A172 (cell line): ENCODE measurements at places on chromosomes 12 and 14. TPM values are rescaled to one million over a fixed set of nuclear protein-coding genes. Genes with fewer than 3 reads are reported as not detected.

GRCh38 chr12:5140190-5140589 lies 96.5 kb downstream of the KCNA5 start:
- no peak for DNase-seq

DNA sequence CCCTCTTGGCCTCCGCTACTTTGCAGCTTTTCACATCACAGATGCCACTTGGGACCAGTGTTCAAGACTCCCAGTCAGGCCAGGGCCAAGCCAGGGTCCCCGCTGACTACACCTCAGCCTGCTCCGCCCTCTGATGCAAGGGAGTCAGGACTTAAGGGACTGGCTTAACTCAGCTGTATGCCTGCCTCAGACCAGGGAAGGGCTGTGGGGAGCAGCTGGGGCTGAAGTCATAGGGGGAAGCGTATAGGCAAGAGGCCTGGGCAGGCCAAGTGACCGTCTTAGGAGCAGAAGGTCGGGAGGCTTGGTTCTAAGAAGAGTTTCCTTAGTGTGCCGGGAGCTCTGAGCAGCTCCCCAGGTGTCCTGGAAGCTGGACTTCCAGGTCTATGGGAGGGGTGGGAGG lies 21.9 kb downstream of the KDM2B start:
- no peak for DNase-seq

DNA sequence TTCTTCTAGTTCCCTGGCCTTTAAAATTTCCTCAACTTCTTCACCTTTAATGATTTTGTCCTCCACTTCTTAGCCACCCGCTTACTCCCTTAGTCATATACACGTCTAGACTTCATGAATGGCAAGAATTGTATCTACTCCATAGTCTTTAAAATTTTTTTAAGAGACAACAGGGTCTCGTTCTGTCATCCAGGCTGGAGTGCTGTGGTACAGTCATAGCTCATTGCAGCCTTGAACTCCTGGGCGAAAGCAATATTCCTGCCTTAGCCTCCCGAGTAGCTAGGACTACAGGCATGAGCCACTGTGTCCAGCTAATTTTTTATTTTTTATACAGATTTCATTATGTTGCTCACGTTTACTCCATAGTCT lies 47.9 kb downstream of the BBS10 start:
- DNase-seq, result no peak

DNA sequence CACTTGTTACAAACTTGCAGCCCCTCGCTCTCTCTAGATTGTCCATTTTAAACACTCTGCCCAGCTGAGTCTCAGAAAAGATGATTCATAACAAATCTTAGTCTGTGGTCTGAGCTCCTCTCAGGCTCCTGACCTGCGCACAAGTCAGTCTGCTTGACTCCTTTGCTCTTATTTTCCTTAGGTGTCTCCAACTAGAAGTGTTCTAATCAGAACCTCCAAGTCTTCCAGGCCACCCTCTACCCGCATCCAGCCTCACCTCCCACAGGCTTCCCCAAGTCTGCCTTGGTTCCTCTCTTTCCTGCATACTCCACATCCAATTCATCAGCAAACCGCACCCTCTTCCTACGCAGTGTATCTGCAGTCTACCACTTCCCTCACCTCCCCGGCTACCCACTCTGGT lies 42.4 kb upstream of the BDKRB2 start:
- DNase-seq, result no peak

DNA sequence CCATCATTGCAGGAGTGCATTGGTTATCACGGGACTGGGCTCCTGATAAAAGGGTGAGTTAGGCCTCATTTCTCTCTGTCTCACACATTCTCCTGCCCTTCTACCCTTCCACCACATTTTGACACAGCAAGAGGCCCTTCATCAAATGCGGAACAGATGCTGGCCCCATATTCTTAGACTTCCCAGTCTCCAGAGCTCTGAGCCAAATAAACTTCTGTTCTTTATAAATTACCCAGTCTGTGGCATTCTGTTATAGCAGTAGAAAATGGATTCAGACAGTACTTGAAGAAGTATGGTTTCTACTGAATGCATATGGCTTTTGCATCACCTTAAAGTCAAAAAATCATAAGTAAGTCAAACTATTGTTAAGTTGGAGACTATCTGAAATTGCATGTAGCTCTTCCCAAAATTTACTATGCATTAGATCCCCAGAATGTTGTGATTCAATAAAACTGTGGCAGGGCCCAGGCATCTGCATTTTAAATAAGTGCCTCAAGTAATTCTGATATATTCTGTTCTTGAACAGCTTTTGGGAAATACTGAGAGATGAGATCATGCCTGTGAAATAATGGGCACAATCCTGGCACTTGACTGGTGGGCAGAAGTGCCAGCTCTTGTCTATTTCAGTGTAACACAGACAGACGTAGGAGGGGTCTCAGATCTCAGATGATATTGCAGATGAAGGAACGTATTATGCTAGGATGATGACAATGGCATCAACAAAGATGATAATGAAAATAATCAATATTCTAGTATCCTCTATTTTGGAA lies 68.2 kb downstream of the E2F7 start:
- no peak for DNase-seq

DNA sequence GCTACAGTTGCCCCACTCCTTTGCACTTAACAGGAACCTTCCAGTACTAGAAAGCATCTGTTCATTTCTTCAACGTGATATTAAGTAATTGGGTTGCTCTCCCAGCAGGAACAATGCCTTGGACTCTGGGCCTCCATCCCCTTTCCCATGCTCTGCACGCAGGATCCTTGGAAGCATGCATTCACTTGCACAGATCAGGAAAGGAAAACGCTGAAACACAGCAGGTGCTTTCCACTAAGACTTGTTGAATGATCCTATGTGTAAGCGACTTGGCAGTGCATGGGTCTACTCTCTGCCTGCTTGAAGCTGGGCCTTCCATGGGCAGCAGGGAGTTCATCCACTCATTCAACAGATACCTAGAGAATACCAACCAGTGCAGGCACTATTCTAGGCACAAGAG lies 2.3 kb downstream of the LTBP2 start:
- DNase-seq, result no peak

BORCS5 gene
- total RNA-seq, result 5.2 and 12.2 TPM in 2 replicates
